SIG-M5 (cell line): ENCODE measurements at places on chromosomes 2 and 18.

- DNase-seq: no peak
Measured at GRCh38 chr2:110771547-110772382, 39.4 kb downstream of the ACOXL start.

DNA sequence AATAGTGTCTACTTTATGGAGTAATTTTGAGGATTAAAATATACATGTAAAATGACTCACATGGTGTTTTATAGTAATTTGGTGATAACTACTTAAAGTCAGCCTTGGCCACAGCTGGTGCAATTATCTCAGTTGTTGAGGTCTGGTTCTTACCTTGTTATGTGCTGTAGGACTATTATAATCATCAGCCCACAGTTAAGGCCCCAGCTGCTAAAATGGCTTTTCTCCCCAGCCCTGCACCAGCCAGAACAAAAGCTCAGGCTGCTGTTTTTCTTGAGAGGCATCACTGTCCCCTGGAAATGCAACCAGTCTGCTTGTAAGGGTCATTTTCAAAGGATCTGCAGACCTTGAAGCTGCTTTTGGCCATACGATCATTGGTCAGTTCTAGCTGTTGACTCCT, 283.3 kb upstream of the THUMPD2 start:
- no peak for DNase-seq

- no peak for DNase-seq
Measured at GRCh38 chr2:106113361-106113966, 80.6 kb downstream of the UXS1 start.

DNA sequence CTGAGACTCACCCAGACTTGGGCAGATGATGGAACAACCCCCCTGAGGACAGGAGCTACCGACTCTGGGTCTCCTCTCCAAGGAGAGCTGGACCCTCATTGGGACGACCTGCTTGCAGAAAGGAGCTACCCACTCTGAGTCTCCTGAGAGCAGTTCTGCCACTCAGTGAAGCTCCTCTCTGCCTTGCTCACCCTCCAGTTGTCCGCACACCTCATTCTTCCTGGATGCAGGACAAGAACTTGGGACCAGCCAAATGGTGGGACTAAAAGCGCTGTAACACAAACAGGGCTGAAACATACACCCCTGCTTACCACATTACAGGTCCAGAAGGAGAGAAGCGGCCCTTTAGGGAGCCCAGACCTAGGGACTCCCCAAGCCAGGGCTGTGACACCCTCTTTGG, 124.9 kb upstream of the CCDC150 start:
- DNase-seq: no peak

GRCh38 chr2:102523651-102524050, 50.6 kb downstream of the SLC9A4 start:
- DNase-seq: no peak

- DNase-seq: no peak
Measured at GRCh38 chr2:127575941-127576432, 40.5 kb downstream of the MYO7B start.

DNA sequence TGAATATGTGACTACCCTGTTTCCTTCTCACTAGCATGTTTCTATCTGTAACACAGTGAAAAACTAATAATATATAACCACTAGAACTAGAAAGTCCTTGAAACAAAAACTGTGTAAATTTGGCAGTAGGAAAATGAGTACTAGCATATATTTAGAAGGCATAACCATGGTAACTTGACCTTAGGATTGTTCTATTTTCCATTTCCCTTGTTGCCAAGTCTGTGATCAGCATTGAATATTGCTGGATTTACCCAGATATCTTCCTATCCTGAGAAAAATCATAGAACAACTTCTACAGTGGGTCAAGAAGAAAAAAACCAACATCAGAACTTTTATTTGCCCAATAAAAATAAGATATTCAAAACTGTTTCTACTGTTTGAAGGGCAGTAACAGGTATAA, 563.9 kb upstream of the NRXN1 start:
- DNase-seq: no peak

- no peak for DNase-seq
Measured at GRCh38 chr2:109144271-109144670, 15.3 kb downstream of the SH3RF3 start.

DNA sequence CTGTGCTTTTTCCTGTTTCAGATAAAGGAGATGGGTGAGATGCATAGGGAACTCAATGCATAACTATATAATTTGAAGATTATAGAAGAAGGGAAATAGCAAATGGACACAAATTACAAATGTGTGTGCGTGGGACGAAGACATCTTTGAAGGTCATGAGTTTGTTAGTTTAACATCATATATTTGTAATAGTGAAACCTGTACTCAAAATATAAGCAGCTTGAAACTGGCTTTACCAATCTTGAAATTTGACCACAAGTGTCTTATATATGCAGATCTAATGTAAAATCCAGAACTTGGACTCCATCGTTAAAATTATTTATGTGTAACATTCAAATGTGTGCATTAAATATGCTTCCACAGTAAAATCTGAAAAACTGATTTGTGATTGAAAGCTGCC, 16.4 kb upstream of the MSH2 start:
- no peak for DNase-seq

DNA sequence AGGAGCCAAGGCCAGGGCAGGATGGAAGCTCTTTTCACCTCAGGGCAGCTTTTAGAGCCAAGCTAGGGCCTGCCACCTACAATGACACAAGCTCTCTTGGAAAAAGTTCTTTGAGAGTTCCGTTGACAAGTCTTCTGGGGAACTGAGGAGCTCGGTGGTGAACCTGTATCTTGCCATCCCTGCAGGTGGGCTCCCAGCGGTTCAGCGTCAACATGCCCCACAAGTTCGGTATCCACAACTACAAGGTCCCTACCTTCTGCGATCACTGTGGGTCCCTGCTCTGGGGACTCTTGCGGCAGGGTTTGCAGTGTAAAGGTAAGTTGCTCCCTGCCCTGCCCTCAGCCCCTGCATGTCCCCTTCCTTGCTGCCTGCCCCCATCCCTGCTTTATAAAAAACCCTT, 312.8 kb upstream of the EPAS1 start:
- no peak for DNase-seq

GRCh38 chr2:33209976-33210375, 263.2 kb downstream of the LTBP1 start:
- no peak for DNase-seq

GRCh38 chr2:36376319-36376765, 20.8 kb downstream of the CRIM1 start:
- DNase-seq: no peak

DNA sequence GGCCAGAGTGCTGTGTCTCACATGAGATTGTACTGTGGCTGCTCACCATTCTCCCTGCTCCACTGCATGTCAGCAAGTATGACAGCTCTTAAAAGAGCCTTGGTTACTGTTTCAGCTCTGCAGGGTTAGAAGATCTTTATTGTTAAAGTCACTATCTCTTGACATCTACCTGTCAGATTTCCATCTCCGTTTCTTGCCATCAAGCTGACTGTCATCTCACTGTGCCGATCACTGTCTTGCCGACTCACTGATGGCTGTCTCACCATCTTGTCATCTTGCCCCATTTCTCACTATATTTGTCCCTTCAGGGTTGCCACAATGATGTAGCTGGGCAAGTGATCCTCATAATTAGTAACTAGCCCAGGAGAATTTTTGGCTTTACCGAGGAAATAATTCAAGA, 800.9 kb upstream of the CDH7 start:
- no peak for DNase-seq

DNA sequence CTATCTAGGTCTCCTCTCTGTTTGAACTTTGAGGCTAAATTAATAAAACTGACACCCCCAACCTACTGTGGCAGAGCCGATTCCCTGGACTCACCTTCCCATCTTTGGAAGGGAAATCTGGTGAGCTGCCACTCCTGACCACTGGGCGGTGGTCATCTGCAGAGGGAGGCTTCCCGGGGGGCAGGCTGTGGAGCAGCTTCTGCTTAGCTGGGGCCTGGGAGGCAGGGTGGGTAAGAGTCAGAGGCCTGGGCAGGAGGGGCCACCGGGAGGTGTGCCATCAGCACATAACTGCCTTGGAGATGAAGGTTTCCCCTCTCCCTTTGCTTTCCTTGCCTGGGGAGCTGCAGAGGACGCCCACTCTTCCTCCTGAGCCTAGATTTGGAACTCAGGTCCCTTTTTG, 2.3 kb upstream of the NPPC start:
- DNase-seq: no peak

DNA sequence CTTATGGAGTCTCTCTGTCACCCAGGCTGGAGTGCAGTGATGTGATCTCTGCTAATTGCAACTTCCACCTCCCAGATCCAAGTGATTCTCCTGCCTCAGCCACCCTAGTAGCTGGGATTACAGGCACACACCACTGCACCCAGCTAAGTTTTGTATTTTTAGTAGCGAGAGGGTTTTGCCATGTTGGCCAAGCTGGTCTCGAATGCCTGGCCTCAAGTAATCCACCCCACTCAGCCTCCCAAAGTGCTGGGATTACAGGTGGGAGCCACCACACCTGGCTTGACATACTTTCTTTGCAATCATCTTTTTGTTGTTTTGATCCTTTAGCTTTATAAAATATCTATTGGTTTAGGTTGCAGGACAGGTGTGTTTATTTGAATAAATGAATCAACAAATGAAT, 9.7 kb upstream of the KCNE4 start:
- DNase-seq: no peak

DNA sequence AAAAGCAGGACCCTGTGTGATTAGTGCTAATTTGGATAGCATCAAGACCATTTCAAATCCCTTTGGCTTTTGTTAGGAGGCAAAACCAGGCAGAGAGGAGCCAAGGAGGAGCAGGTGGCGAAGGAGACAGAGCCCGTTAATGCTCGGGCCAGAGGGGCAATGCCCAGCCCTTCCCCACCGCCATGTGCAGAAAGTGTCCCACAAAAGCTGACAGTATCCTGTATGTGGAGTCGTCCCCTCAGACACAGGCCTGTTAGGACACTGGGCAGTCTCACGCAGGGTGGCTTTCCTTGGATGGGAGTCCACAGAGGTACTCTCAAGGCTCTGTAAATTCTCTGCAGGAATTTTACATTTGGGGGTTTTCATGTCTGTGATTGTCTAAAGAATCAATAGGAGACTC, 44.8 kb upstream of the TFCP2L1 start:
- DNase-seq: no peak

DNA sequence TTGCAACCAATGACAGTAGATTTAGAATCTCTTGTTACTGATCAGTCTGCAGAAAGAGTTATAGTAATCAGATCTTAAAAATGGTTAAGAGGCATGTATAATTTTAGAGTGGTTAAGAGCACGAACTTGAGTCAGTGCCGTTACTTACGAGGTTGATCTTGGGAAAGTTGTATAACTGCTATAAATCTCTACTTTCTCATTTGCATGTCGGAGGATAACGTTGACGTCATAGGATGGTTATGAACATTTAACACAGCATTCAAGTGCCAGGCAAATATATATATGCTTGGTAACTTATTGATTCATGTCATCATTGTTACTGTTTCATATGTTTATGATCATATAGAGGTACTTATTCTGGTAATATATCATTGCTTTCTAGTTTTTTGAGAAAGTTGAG, 146.2 kb downstream of the ARHGAP28 start:
- no peak for DNase-seq

DNA sequence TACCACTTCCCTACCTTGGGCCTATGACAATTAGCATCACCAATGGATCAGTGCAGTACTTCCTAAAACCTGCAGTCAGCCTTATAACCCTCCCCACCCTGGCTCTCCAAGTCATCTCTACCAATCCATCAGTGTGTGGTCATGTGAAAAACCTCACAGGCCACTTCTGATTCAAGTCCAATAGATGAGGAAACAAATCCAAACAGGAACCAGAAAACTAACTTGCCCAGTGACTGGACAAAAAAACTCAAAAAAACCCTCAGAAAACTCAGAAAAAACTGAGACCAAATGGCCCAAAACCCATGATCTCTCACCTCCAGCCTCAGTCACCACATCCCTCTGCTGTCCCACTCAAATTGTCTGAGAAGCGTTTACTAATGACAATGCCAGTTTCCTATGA, 43.3 kb downstream of the TGFA start:
- no peak for DNase-seq

DNA sequence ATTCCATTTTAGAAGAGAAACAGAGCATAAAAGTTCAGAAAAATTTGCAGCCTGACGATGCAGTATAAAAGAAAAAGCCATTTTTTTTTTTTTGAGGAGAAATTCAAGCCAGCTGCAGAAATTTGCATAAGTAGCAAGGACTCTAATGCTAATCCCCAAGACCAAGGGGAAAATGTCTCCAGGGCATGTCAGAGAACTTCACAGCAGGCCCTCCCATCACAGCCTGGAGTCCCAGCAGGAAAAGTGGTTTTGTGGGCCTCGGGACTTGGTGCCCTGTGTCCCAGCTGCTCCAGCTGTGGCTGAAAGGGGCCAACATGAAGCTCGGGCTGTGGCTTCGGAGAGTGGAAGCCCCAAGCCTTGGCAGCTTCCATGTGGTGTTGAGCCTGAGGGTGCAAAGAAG, 325.3 kb upstream of the HNMT start:
- no peak for DNase-seq
